ENCODE measurements at places on chromosomes 13 and 19.

- DNase-seq = no peak
Observed at GRCh38 chr13:36294096-36294495, 3.5 kb downstream of the CCDC169 start.

DNA sequence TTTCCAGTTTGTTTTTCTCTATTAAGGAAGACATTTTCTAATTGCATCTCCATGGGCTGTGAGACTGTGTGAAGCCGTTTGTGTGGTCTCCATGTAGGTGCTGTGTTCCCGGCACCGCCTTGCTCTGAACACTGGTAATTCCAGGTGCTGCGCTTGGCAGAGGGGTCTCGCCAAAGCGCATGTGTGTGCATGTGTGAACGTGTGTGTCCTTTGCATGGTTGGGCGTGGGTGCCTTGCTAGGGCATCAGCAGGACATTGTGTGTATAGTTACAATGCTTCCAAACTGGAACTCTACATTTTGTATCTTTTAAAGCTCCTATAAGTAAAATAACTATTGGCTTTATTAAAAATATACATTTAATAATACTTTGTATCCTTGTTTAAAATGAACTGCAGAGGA lies 9.8 kb upstream of the GPI start:
- no peak for DNase-seq

GRCh38 chr19:5106191-5106726 lies 137.3 kb downstream of the KDM4B start:
- no peak for DNase-seq

GRCh38 chr19:30719189-30719998 lies 347.2 kb downstream of the ZNF536 start:
- no peak for DNase-seq

DNA sequence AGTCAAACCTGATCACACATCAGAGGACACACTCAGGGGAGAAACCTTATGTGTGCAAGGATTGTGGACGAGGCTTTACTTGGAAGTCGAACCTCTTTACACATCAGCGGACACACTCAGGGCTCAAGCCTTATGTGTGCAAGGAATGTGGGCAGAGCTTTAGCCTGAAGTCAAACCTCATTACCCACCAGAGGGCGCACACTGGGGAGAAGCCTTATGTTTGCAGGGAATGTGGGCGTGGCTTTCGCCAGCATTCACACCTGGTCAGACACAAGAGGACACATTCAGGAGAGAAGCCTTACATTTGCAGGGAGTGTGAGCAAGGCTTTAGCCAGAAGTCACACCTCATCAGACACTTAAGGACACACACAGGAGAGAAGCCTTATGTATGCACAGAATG lies 8.2 kb upstream of the ZNF527 start:
- DNase-seq = no peak

GRCh38 chr19:41708481-41708880 lies at the start of gene CEACAM5:
Gene CEACAM5, plus strand, starts transcription at chr19:41708626. Its CDS starts 106 bp downstream, at chr19:41708732.
- no peak for DNase-seq

- no peak for DNase-seq
Observed at GRCh38 chr19:13980340-13980739, 25.8 kb downstream of the RFX1 start.

- no peak for DNase-seq
Observed at GRCh38 chr13:50136226-50136625, 121.0 kb downstream of the KCNRG start.

GRCh38 chr13:69199664-69200063 lies 908.0 kb upstream of the ATXN8OS start:
- DNase-seq = no peak

GRCh38 chr13:101576455-101576854 lies 124.0 kb downstream of the ITGBL1 start:
- DNase-seq = no peak

DNA sequence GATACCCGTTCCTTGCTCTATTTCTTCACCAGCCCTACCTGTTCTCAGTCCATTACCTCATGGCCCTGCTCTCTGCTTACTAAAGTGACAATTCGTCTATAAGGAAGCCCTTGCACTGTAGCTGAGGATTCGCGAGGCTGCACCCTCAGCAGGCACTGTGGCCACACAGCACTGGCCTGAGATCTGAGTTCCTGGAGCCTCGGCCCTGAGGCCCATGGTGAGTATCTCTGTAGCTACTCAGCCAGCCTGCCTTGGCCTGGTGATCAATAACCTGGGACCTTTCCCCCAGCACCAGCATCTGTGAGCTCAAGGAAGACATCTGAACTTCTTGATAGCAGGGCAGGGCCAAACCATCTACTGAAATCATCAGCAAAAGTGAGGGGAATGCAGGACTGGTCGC lies 90.7 kb downstream of the RGCC start:
- DNase-seq = no peak

- DNase-seq = peak; percentile 20
Observed at GRCh38 chr13:50386541-50387050, 371.4 kb downstream of the KCNRG start.

- no peak for DNase-seq
Observed at GRCh38 chr13:60700994-60701393, 304.0 kb downstream of the TDRD3 start.

DNA sequence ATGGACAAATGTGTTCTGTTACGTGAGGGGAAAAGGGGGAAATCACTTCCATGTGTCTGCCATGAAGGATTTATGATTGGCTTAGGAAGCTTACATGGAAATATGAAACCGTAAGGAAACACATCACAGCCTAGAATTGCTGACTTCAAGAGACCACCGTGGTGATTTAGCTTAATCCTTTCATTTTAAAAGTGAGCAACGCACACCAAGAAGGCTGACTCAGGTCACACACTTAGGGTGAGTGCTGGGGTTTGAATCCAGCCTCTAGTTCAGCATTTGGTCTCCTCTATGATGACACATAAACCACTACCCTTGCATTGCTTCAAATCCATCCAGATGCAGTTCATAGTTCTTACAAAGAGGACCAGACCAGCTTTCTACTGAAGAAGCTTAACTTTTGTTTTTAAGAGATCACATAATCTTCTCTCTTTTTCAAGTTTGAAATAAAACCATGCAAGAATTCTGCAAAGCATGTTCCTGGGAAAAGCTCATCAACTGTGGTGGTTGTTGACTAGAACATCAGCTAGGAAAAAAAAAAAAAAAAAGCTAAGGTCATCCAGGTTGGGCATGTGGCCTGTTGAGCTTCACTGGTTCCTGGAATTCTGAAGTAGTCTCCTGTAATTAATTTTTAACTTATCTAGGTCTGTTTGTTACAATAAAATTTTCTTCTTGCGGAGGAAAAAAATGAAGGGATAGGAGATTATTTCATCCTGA lies 60.2 kb upstream of the KL start:
- DNase-seq = no peak

DNA sequence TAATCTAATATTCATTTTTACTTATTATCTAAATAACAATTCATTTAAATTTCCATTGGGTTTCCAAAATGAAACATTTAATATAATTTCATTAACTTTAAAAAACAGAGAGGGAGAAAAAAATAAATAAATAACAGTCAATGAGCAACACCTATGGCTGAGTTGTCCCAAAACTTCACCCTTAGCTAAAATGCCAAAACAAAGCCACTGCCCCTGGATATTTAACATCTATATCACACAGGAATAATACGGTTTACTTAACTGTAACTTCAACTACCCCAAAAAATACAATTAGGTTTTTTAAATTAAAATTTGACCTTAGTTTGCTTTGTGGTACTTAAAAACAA lies 541 bp downstream of the ELF1 start:
- DNase-seq = no peak

GRCh38 chr13:106099765-106100164 lies 435.7 kb downstream of the EFNB2 start:
- no peak for DNase-seq

DNA sequence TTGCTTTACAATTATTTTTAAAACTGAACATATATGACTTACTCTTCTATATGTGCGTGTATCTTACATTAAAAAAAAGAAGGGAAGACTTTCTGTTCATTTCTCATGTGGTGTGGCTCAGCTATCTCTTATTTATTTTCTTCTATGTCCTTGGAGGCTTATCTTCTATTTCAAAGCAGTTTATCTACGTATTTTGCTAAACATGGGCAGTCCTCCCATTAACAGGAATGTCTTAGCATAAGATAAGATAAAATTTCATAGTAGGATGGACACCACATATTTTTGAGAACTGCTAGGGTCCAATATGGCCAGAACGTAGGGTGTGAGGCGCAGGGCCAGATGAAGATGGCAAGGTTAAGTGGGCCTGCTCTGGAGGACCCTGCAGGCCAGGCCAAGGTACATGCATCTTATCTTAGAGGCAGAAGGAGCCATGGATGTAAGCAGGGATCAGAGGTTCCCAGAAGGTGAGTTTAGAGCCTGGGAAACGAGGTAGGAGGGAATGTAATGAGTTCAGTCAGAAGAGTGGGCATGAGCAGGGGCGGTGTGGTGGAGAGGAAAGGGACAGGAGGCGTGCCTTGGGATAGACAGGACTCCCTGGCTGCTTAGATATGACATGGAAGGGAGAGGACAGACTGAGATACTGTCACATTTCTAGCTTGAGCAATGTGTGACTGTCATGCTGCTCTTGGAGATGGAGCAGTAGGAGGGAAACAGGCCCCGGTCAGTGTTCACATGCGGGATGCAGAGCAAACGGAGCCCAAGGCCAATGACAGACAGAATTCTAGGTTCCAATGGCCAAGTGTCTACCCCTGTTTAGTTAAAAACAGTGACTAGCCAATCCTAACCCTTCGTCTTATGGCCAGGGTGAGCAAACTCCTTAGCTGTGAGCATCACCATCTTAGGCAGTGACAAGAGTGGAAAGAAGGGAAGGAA lies 68.6 kb upstream of the MEDAG start:
- no peak for DNase-seq

GRCh38 chr13:64020126-64020525 lies 2604.5 kb upstream of the PCDH20 start:
- DNase-seq = peak; percentile 14

- no peak for DNase-seq
Observed at GRCh38 chr13:94860981-94861407, 148.6 kb upstream of the SOX21 start.

DNA sequence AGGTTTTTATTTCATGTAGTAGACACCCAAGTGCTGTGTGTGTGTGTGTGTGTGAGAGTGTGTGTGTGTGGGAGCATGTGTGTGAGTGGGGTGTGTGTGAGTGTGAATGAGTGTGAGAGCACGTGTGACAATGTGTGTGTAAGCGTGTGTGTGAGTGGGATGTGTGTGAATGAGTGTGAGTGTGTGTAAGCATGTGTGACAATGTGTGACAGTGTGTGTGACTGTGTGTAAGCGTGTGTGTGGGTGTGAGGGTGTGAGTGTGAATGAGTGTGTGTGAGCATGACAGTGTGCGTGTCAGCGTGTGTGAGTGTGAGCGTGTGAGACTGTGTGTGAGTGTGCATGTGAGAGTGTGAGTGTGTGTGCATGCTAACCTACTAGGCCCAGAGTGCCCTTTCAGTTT lies 15.3 kb downstream of the NOVA2 start:
- DNase-seq = no peak

DNA sequence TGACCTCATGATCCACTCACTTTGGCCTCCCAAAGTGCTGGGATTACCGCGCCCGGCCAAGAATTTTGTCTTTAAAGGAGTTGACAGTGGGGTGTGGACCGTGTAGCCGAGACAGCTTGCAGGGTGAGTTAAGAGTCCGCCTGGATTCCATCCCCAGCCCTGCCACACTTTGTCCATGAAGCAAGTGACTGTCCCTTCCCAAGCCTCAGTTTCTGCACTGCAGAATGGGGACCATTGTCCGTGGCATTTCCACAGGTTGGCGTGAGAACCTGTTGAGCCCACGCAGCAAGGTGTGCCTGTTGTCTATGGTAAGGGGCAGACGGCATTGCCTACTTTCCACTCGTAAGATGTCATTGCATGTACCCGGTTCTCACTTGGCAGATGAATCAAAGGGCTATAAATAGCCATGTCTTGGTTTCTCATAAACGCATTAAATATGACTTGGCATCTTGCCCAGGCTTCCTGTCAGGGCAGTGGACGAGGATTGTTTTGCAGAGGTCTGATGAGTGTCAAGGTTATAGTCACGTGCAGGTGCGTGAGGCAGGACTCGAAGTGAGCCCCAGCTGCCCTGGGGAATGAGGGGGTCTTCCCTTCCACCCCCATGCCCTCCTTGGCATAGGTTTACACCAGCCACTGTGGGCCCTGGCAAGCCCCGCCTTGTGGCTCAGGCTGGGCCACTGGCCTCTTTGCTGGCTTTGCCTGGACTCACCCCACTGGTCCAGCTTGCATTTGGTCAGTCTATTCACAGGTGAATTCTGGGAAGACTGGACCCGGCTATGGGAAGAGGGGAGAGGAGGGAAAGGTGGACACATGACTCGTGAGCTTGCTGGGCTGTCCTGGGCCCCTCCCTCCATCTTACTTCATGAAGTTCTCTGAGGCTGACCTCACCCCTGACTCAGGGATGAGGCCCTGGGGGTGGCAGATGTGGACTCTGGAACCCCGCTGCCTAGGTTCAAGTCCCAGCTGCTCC lies 14.6 kb downstream of the FAM187B start:
- DNase-seq = peak; percentile 71

GRCh38 chr19:28603453-28603852 lies 609.5 kb downstream of the UQCRFS1 start:
- DNase-seq = no peak

GRCh38 chr13:113089693-113090414 lies 15.7 kb upstream of the F7 start:
- DNase-seq = no peak

DNA sequence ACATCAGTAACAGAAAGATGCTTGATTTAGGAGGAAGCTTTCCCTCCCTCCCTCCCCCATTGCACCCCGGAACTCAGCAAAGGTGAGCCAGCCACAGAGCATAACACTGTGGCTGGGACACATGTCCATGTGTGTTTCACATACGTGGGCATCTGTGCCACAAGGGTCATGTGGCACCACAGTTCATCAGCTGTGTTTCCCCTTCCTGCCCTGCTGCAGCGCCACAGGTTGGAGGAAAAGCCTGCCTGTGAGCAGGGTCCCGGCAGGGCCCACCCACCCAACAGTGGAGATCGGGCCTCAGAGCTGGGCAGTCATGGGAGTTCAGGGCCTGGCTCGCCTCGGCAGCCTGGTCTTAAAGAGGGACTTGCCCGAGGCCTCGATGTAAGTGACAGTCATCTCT lies 2.8 kb downstream of the ACP5 start:
- DNase-seq = no peak

- no peak for DNase-seq
Observed at GRCh38 chr13:68378294-68378693, 1148.2 kb upstream of the PCDH9 start.

DNA sequence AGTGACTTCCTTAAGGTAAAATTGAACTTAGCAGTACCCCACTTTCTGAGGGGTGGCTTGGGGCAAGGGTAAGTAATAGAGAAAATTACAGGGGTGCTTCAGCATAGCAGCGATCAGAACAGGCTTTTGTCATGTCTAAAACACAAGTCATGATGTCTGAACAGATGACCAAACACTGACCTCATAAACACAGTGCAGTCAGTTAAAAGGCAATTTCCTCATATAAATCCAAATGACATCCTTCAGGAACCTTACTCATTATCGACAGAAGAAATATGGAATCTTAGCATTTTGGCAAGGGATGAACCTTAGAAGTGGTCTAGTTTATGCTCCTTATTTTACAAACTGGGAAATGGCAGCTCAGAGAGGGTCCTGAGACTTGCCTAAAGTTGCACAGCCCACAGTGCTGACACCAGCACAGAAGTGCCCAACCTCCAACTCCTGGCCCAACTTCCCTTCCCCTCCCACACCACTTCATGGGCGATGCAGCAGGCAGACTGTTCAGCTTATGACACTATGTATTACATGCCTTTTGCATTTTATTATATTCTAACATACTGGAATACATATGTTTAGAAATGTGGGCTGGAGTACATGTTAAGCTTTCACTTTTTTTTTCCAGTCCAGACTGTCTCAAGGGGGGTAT lies 3.6 kb downstream of the GJA3 start:
- DNase-seq = no peak

GRCh38 chr13:111312944-111313590 lies 7.4 kb upstream of the TEX29 start:
- no peak for DNase-seq

Measured in urinary bladder (tissue), 4 donors.